CD4-positive, alpha-beta T cell treated with Interleukin-1 beta for 1 hour (primary cell): ENCODE measurements at places on chromosomes 7 and 10.

GRCh38 chr7:133940368-133940767, 186.8 kb upstream of the LRGUK start:
- no peak for DNase-seq

DNA sequence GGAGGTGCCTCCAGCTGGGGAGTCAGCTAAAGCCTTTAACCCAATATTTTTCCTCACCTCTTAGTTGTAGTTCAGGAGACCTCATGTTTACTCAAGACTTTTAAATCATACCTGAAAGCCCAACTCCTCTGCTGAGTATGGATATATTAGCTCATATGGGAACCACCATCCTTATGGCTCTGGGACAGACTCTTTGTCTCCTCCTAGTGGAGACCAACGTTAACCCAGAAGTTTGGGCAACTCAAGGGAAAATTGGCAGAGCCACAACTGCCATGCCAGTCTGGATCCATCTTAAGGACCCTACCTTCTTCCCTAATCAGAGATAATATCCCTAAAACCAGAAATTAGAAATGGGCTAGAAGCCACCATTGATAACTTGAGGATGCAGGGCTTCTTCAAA, 80.8 kb downstream of the TMEM106B start:
- DNase-seq = no peak

DNA sequence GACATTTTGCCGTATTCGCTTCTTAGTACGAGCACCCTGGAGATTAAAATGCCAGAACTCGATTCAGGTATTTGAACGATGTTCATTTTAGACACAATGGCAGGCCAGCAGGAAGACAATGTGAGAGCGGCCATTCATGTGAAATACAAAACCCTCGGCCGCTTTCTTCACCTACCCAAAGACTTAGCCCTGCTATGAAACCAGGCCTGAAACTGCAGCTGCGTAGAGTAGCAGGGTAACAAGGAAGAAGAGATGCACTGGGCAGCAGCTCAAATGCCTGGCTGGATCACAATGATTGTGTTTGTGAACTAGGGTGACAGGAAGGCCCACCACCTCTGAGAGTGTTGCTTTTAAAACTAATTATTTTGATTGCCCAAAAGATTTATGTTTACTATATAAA, 234.8 kb downstream of the TRIL start:
- DNase-seq = no peak

- DNase-seq = no peak
These were observed 112.5 kb downstream of the SVIL start for GRCh38 chr10:29522061-29522855.

DNA sequence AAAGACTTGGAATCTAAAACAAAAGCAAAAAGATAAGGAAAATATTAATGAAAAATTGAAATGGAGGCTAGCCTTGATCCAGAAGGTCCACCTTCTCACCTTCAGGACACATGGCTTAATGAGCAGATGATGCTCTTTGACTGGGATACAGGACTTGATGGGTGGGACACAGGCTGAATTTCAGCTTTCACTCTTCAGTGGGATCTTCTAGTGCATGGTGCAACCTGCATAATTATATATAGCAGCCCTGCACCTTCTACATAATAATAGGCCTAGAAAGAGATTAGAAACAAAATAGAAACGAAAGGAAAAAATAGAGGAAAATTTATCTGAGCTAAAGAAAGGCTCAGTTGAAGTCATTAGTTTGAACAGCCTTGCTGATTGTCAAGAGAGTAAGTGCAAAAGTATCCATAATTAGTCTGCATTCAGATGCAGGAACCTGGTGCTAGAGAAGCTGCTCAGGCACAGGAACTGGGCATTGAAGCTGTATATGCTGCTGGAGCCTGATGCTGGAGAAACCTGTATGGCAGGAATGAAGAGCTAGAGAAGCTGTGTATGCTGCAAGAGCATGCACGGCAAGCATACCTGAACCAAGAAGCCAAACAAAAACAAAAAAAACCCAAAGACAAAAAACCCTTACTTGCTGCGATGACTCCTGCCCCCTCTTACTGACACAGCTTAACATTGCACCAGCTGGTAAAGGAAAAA, 19.4 kb downstream of the MKLN1 start:
- no peak for DNase-seq

- DNase-seq = no peak
These were observed 87.4 kb downstream of the INPP5A start for GRCh38 chr10:132624847-132625471.

DNA sequence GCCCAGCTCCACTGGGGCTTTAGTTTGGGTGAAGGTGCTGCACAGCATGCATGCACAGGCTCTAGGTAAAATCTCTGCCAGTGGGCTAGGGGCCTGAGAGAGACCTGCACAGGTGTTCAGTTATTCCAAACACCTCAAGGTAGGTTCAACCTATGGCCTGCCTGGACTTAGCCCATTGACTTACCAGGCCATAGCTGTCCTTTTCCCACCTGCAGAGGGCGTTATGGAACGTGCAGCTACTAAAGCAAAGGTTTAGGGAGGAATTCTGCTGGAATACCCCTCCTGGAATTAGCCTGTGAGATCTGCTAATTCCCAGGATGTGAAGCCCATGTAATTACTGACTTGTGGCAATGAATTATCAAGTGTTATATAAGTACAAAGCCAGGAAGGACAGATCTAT, 3.6 kb downstream of the VWC2 start:
- DNase-seq = no peak

- no peak for DNase-seq
These were observed 24.2 kb downstream of the WIPI2 start for GRCh38 chr7:5214236-5214635.

DNA sequence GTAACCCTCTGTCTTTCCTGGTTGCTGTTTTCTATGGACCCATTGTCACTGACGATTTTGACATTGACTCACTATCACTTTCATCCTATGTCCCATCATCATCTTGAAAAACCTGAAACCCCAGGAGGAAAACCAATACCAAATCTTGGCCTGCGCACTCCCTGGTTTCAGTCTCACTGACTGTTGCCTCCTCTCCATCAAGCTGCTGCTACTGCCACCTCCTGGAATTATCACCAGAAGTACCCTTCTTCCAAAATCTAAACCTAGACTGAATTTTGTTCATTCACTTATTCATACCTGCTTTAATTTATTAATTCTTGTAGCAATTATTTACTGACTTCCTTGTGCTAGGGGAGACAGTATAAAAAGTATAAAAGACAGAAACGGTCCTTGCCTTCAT, 44.5 kb upstream of the ACBD5 start:
- peak; percentile 49 for DNase-seq
